ENCODE measurements at places on chromosomes 6 and 20.

GRCh38 chr6:158143700-158144099, 24.4 kb downstream of the SERAC1 start:
- no peak for DNase-seq

DNA sequence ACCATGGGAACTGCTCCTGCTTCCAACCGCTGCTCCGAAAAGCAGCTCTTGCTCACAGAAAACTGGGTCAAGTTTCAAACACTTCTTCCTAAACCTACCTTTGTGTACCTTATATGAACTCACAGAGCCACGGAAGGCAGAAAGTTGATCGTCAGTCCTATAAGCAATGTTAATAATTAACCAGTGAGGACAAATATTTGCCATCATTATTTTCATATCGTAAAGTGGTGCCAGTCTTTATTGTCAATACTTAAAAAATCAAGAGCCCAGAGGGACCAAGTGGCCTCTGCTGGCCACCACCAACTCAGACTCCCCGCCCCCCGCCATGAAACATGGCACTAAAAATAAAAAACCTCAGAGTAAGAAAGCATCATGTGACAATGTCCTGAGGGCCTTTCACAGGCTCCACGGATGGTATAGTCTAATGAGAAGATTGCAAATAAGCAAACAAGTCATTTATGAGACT, 9.1 kb upstream of the PBOV1 start:
- DNase-seq, result no peak

GRCh38 chr6:30156262-30156599, 4.8 kb downstream of the TRIM10 start:
- no peak for DNase-seq

DNA sequence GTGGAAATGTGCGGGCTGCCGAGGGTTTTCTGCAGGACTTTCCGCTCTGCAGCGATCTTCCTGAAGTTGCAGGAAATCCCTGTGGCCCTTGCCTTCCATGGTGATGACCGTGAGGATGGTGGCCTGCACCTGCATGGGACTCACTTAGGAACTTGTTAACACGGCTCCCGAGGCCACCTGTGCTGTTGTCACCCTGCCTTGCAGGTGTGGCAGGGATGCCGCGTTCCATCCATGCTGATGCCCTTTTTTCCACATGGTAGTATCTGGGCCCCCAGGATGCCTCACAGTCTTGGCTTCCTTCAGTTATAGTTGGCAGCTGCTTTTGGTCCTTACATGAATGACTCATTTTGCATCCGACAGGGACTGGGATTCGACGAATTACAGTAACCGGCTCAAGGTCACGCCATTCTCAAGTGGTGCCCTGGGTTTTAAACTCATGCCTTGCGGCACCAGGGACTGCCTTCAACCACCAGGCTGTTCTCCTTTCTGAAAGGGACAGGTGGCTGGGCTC, 37.2 kb downstream of the SYNJ2 start:
- DNase-seq, result no peak

DNA sequence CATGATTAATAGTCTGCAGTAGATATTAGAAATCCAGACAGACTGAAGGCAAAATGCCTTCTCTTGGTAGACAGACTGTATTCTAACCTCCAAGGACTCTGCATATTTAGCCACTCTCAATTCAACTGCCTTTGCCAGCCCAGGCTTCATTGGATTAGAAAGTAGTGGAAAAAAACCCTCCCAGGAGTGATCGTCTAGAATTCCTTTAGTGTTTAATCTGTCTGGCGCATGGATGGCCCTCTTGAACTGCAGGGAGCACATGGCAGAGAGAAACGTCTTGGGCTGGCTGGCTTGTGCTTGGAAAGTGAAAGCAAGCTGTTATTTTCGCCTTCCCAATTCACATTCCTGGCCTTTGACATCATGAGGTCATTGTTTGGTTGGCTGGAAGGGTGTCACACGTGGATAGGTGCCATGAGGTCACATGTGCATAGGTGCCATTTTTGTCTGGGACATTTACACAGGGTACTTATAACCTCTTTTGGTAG, 30.9 kb upstream of the NEDD9 start:
- no peak for DNase-seq

DNA sequence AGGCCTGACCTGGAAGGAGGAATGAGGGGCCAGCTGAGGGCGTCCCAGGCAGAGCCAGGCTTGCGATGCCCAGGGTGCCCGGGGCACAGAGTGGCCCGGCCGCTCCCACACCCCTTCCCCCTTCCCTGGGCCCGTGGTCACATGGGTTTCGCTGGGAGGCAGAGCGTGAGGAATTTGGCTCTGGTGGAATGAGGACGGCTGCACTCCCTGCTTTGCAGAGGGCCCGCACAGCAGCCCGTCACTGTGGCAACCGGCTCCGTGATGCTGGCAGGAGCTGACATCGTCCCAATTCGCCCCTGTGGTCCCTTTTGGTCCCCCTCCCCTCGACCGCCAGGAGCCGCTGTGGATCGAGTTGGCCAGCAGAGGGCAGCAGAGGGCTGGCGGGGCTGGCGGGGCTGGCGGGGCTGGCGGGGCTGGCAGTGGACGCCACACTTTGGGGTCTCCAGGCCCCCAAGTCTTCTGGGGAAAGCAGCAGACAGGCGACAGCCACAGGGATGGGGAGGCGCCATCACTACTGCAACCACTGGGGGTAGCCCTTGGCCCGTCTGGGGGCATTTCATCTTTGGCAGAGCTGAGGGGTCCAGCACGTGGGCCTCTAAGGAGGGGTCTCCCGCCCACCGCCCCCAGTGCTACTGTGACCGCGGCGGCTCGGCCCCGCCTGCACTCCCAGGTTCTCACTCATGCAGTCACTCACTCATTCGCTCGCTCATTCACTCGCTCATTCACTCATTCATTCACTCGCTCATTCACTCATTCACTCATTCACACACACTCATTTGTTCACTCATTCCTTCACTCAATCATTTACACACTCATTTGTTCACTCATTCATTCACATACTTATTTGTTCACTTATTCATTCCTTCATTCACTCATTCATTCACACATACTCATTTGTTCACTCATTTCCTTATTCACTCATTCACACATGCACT, 49.7 kb upstream of the BHLHE23 start:
- DNase-seq, result peak; percentile 37

GRCh38 chr6:56255349-56255748, 8.0 kb upstream of the COL21A1 start:
- DNase-seq, result no peak

- no peak for DNase-seq
Observed at GRCh38 chr20:58792426-58792825, 58.3 kb downstream of the GNAS-AS1 start.

- peak; percentile 50 for DNase-seq
Observed at GRCh38 chr20:10469599-10469998, 34.5 kb downstream of the SLX4IP start.

- DNase-seq, result no peak
Observed at GRCh38 chr6:13910443-13910842, 14.3 kb upstream of the RNF182 start.

DNA sequence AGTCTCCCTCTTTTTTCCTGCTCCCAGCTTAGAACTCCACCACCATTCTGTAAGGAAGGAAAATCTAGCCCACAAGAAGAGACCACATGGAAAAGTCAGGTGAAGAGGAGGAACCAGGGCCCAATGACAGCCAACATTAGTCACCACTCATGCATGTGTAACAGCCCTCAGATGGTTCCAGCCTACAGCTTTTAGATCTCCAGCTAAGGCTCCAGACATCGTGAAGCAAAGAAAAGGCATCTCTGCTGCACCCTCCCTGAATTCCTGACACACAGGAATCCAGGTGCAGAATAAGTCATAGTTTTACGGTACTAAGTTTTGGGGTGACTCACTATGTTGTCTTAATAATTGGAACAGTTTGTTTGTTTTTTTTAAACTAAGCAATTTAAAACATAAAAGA, 25.5 kb downstream of the DCDC2 start:
- no peak for DNase-seq

GRCh38 chr6:148037496-148037895, 305.1 kb upstream of the SASH1 start:
- DNase-seq, result no peak

Data from CD4-positive, alpha-beta T cell treated with Interleukin-4 for 1 hour (primary cell).